ENCODE measurements at places on chromosomes 12 and 14.

DNA sequence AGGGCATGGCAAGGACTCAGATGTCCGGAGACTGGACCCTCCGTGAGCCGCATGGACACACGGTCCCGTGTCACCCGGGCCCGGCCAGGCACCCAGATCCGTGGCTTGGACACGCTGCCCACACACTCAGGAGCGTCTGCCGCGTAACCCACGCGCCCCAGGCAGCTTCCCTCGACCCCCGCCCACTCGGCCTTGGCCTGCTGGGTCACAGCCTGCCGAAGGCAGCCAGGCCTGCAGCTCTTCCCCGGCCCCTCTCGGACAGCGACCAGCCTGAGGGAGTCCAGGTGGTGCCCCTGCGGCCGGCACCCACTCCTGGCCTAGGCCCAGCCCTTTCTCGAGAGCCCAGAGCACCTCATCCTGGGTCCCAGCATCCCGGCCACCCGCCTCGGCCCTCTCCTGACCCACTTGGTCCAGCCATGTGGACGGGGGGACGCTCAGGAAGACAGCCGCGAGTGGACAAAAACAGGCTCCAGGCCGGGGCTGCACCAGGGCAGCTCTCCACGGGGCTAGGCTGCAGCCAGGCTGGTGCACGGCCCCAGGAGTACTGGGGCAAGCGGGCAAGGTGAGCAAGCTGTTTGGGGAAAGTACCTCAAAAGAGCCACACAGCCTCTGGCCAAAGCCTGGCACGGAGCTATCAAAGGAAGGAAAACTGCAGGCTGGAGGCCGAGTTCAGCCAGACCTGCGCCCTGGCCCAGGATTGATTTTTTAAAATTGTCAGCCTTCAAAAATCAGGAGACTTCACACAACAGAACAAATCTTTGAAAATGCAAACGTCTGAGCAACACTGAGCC is 6.5 kb downstream of the AKT1 start:
- ATAC-seq = no peak

- ATAC-seq = no peak
Measured at GRCh38 chr12:67633708-67634107, 14.8 kb upstream of the DYRK2 start.

- peak; percentile 73 for ATAC-seq
Measured at GRCh38 chr12:100141998-100142850, 450 bp downstream of the BLTP3B start.

- ATAC-seq = no peak
Measured at GRCh38 chr12:53327435-53328042, 6.1 kb upstream of the AAAS start.

DNA sequence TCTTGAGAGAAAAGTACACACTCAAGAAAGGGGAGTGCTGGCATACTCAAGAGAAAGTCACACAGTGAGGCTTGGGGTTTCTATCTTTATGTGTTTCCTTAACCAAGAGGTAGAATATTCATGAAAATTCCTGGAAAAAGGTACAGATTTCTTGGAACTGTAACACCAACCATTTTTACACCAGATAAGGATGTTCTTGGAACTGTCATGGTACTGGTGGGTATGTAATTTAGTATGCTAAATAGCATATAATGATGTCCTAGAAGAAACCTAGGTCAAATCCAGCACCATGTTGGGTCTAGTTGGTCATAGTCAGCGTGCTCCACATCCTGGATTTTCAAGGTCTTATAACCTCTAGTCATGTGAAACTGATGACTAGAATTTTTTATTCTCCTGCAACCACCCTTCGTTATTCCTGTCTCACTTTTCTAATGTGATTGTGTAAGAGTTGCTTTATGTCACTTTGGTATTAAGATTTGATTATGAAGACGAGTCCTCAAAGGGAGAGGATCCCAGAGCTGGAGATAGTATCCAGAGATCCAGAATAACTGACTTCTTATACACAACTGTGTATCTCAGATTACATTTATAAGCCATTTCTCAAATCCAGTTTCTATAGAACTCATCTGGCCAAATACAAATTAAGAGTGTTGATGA is 510.1 kb downstream of the TMTC2 start:
- no peak for ATAC-seq

GRCh38 chr12:52498946-52499345 is 5.9 kb upstream of the KRT6A start:
- ATAC-seq = no peak

- no peak for ATAC-seq
Measured at GRCh38 chr12:998020-998874, 7.2 kb downstream of the ERC1 start.

DNA sequence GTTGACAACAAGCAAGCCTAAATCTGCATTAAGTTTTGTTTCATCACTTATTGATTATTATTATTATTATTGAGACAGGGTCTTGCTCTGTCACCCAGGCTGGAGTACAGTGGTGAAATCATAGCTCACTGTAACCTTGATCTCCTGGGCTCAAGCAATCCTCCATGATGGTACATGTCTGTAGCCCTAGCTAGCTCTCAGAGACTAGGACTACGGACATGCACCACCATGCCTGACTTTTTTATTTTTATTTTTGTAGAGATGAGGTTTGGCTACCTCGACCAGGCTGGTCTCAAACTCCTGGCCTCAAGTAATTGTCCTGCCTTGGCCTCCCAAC is 35.7 kb upstream of the STK38L start:
- ATAC-seq = no peak

GRCh38 chr12:82176761-82177490 is 181.3 kb downstream of the CCDC59 start:
- ATAC-seq = no peak

DNA sequence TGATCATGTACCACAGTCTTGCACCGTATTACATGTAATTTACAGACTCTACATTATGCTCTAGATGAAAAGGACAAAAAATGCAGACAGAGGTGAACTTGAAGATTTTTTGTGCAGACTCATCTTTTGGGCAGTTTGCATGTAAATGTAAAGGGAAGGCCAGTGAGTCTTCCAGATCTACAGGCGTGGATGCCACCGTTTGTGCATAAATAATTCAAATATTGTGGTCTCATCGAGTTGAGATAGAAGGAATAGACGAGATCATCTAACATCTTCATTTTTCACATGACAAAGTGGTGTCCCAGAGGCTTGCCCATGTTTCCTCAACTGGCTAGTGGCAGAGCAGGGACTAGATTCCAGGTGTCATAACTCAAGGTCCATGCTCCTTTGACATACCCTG is 125.2 kb downstream of the ALX1 start:
- no peak for ATAC-seq

- ATAC-seq = no peak
Measured at GRCh38 chr12:3420693-3421092, 70.3 kb upstream of the PRMT8 start.

- ATAC-seq = no peak
Measured at GRCh38 chr14:93855737-93856136, 67.5 kb upstream of the PRIMA1 start.

DNA sequence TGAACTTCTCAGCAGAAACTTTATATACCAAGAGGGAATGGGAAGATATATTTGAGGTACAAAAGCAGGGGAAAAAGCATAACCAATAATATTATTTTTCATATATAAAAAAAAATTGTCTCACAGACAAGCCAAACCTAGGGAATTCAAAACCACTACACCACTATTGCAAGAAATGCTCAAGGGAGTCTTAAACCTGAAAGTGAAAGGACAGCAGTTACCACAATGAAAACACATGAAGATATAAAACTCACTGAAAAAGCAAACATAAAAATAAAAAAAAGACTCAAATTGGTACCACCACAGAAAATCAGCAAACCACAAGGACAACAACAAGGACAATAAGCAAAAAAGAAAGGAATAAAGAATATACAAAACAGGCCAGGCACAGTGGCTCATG is 131.9 kb downstream of the CEP128 start:
- ATAC-seq = no peak

DNA sequence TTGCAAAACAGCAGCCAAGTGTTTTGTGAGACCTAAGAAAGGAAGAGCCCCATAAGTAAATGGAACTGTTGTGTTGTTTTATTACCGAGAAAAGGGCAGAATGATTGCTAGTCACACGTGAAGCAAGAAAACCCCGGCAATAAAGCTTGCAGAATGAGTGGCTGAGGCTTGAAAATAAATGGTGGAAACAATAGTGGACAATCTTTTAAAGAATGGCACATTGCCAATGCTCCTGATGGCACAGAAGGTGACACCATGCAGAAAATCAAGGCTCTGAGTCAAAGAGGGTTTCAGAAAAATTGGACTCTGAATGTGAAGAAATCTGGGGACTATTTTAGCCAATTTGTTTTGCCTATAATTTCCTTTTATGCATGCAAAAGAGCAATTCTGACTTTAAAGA is 4.0 kb upstream of the AQP2 start:
- no peak for ATAC-seq

GRCh38 chr12:42902001-42902400 is 312.5 kb upstream of the PRICKLE1 start:
- no peak for ATAC-seq

GRCh38 chr12:62720661-62721330 is 214.2 kb downstream of the PPM1H start:
- ATAC-seq = peak; percentile 44

DNA sequence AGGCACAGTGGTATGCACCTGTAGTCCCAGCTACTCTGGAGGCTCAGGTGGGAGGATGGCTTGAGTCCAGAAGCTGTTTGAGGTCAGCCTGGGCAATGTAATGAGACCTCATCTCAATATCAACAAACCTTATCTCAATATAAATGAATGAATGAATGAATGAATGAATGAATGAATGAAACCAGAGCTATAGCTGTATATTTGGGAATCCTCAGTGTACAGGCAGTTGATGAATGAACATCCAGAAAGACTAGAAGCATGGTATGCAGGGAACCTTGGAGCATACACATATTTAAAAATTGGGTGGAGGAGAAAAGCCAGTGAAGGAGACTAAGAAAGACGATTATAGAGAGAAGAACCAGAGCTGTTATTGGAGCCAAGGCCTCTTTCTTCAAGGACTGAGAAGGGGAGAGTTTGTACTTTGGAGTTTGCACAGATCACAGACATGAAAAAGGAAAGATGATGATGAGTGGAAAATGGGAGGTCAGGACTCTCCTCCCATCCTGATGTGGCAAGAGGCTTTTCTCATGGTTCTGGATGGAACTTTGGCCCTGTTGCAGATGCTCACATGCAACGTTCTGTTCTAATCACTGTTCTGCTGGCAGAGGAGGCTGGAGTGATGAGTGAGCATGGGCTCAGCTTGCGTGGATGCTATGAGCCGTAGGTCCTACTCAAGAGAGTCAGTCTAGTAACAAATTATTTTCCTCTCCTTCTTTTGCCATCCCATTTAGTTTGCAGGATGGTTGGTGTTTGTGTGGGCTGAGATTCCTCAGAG is 114.4 kb downstream of the PRKCH start:
- no peak for ATAC-seq

DNA sequence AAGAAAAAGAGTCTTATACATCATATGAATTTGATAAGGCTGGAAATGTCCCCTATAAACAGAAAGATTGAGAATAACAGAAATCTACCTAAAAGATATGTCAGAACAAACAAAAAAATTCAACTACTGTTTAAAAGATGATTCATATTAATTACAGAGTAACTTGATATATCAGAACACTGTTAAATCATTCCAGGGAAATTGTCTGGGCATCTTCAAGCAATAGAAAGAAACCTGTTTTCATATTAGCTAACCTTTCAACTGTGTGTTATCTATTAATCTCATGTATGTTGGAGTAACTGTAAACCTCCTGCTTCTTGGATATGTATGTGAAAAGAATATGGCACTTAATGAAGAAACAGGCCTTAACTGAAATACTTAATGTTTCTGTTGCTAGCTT is 96.7 kb downstream of the NUBPL start:
- no peak for ATAC-seq

DNA sequence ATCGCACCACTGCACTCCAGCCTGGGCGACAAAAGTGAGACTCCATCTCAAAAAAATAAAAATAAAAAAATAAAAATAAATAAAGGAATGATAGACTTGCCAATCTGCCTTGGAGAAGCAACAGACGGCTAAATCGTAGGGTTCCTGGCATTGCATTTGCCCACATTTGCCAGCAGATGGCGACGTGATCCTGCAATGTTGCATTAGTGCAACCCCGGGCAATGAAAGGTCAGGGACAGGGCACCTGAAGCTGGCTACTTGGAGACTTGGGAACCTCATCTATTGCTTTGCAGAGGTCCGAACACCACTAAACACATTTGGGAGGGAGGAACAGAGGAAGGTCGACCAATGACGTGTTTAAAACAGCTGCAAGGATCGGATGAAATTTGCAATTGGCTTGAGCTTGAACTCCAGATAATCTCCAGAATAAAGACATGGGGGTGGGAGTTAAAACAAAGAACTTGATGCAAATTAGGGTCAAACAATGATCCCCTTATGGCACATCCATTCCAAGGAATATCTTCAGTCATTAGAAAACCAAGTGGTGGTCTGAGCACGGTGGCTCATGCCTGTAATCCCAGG is 34.6 kb downstream of the SPRING1 start:
- ATAC-seq = peak; percentile 92

GRCh38 chr12:13163868-13164635 is 32.5 kb upstream of the EMP1 start:
- ATAC-seq = peak; percentile 17

GRCh38 chr14:96717116-96717515 is 80.1 kb upstream of the VRK1 start:
- ATAC-seq = no peak

GRCh38 chr12:122867691-122868461 is 28.0 kb downstream of the VPS37B start:
- peak; percentile 17 for ATAC-seq

DNA sequence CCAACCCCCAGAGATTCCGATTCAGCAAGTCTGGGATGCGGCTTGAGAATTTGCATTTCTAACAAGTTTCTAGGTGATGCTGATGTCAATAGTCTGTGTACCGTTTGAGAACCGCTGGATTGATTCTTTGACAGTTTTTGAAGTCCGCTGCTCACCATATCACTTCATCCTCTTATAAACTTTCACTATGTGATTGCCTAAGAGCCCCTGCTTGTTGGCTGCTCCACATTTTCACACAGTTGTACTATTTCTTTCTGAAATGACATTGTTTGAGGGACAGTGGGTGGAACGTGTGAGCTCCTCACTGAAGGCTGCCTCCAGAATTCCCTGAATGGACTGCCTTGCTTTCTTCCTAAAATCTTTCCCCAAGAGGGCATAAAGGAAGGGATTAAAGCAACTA is 7.7 kb downstream of the C3AR1 start:
- no peak for ATAC-seq

DNA sequence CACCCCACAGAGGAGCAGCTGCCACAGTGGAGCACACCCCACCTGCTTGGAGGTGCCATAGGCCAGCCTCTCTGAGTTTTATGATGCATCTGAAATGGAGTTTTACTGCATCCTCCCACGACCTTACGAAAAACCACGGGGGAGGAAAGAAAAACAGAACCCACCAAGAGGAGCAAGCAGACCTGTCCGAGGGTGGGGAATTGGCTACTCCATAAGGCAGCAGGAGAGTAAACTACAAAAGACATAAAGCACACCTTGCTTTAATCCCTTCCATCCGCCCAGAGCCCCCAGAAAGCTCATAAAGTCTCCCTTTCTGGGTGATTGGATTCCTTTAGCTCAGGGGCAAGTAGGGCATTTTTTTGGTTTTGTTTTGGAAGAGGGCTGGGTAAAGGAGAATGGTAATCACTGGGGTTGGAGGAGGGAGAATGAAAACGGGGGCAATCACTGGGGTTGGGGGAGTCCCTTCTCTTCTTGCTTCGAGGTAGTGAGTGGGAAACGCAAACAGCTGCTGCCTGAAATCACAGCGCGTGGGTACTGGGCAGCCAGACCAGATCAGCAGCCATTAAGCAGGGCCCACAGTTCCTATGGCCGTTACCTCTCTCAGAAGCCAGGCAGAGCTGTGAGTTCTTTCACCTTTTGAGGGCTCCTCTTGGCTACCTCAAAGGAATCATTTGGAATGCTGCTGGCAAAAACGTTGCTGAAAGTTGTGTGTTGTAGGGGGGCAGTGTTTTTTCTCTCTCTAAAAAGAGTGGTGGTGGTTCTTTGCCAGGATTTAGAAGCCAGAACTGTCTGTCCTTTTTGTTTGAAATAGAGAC is 433.6 kb downstream of the ZFP36L1 start:
- ATAC-seq = no peak

Measured in SK-N-SH treated with all-trans-retinoic acid at 6 μM for 48 hours (cell line).